ENCODE measurements at places on chromosomes 12 and 14.

DNA sequence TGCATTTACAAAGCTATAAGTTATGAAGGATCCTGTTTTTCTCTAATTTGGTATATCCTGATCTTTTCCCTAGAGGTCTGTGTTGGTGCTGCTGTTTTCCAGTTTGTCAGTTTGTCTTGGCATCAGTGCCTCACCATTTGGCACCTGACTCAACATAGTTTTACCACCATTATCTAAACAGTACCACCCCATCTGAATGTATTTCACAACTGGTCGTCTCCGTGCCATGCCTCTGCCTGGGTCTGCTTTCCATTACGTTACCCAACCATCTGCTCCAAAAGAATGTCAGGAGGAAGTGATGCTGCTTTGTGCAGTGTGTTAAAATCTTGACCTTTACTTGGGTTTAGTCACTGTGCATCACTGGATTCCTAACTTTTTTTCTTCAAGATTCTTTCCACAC is 129.3 kb upstream of the RASSF8 start:
- no peak for DNase-seq

DNA sequence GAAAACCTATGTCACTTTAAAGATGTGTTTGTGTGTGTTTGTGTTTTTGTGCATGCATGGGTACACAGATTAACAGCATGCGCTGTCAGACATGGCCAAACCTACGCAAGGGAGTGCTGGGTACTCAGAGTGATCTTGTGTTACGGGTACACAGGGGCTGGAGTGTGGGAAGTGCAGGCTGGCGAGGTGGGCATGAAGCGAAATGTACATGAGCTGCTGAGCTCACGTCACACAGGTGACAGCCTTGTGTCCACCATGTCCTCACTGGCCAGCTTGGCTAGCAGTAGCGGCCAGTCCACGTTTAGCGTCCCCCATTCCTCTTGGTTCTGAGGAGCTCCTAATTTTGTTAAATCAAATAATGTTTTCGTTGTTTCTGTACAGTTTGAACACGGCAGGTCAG is 979.7 kb upstream of the TMEM132C start:
- DNase-seq, result no peak

- DNase-seq, result peak; percentile 84
Measured at GRCh38 chr14:68862954-68863594, 70.2 kb upstream of the ZFP36L1 start.

GRCh38 chr14:64235652-64236640 is 58.2 kb downstream of the ESR2 start:
- no peak for DNase-seq

GRCh38 chr12:31874961-31875608 is 84.1 kb upstream of the RESF1 start:
- DNase-seq, result peak; percentile 73

DNA sequence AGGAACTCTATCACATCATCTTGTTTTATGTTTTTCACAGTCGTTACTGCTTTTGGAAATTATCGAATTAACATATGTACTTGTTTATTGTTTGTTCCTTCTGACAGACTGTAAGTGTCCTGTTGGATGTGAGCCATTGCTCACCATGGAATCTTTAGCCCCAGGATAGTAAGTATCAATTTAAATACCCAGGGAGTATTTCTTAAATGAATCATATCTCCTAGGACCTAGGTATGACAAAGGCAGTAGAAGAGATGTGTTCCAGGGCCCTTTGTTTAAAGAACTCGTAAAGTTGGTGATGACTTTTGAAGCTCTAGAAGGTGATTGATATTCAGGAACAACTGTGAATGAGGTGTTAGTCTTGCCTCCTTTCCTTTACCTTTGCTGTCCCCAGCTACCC is 30.3 kb upstream of the STRAP start:
- DNase-seq, result no peak

GRCh38 chr12:107580750-107581618 is 104.6 kb upstream of the PWP1 start:
- no peak for DNase-seq

DNA sequence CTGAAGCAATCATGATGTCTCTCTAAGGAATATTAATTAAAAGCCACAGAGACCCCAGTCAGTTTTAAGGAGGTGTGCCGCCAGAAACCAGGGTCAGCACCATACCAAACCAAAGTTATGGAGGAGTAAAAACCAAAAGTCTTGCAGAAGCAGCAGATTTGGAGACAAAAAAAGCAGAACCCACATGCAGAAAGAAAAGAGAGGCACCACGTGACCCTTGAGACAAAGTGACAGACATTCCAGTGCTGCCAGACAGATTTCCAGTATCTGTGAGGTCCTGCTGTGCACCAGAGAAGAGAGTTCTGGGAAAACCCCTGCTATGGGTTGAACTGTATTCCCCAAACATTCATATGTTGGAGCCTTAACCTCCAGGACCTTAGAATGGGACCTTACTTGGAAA is 59.7 kb downstream of the CAPZA3 start:
- DNase-seq, result no peak

DNA sequence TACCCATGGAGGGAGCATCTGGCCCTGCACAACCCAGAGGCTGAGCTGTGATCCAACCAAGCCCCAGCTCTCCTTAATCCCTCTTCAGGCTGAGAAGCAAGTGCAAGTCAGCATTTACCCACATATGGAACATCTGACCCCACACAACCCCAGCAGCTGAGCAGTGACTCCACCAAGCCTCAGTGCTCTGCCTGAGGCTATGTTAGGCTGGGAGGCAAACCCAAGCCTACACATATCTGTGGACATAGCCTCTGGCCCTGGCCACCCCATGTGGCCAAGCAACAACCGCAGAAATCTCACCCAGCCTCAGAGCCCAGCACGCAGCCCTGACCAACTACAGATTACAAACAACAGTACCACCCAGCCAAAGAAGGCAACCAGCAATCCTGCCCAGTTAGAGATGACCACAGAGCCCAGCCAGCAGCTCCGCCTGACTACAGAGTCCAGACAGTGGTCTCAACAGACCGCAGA is 142.8 kb downstream of the NUAK1 start:
- no peak for DNase-seq

GRCh38 chr12:77023501-77023900 is 41.9 kb downstream of the E2F7 start:
- DNase-seq, result no peak

DNA sequence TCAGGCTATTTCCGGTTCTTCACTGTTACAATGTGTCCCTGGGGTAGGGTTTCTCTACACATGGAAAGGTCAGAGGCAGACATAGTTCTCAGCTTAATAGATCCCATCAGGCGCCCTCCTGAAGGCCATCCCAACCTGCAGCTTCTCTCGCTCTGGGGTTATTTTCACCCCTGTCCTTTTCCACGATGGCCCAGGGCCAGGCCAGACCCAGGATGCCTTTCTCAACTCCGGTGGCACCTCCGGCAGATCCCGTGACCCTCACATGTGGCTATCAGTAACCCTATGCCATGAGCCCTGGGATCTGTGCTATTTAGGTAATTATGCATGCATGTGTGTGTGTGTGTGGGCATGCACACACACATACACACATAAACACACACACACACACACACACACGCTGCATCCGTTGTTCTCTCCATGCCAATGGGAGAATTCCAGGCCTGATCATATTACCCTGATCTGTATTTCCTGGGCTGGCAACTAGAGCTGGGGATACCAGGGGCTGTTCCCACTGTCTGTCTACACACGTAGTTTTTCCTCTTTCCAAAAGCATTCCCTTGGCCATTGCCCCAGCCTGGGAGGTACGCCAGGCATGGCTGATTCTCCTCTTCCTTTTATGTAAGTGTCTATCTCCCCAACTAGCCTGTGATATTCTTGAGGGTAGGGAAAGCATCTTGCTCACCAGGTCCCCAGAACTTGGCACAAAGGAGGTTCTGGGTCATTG is 51.2 kb upstream of the NOS1 start:
- no peak for DNase-seq

DNA sequence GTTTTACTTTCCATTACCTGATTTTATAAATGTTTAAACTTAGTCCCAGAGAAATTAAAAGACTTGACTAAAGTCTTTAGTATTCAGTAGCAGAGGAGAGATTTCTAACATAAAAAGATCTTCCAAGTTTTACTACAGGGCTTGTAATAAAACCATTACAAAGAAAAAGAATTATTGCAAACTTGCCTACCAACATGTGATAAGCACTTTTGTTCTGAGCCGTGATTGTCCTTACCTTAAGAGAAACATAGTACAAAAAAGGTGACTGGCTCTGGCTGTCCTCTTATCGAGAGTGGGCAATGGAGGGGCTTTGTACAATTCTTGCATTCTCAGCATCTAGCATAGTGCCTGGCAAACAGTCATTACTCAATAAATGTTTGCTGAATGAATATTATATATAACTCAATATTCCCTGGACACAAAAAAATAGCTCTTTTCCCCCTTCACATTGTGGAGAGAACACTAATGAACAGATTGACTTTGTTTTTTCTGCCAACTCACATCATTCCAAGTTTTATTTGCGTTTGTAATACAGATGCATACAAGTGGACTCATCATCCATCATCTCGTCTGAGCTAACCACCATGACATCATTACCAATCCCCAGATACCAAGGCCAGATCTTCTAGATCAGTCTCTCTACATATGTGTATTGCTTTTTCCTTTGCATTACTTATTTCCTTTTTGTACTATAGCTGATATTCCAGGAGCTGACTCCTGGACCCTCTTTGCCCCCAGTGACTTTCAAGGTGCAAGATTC is 192.8 kb upstream of the EEA1 start:
- DNase-seq, result no peak

DNA sequence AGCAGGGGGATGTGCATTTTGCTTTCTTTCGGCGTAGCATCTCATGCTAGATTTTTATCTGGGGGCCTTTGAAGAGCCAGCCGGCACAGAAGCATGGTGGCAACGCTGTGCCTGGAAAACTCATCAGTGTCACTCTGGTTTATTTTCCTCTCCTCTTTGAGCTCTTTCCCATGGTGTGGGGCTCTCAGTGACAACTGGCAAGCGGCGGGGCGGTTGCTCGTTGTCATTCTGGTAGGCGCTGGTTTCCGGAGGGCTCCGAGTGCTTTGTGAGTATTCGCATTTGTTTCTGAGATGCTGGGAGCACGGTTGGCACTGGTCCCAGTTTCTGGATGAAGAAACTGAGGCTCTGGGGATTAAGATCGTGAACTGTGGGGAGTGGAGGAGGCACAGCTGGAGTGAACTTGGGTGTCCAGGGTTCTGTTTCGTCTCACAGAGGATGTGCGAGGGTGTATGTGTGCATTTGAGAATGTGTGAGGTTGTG is 23.3 kb downstream of the TPCN1 start:
- no peak for DNase-seq

DNA sequence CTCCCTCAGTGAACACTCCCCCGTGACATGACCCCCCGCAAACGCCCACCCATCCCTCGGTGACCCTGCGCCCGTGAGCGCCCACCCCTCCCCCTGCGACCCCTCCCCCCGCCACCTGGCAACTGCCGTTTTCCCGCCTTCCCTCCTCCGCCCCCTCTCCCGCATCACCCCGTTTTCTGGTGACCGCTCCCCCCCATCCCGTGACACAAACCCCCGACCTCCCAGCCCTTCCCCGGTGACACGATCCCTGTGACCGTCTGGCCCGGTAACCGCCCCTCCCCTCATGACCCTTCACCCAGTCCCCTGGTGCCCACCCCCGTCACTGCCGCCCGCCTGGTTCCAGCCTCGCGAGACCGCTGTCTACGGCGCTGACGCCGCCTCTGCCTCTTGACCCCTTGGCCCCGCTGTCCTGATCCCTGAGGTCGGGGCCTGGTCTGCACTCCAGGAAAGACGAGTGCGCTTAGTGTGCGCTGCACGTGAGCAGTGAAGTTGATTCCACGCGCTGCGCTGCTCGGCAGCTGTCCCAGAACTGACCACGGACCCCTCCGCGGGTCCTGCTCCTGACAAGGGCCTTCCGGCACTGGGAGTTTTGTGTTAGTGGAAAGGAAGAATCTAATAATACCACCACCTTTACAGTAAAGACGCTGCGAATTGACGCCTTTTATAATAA is 59.4 kb downstream of the DDX51 start:
- DNase-seq, result peak; percentile 76

DNA sequence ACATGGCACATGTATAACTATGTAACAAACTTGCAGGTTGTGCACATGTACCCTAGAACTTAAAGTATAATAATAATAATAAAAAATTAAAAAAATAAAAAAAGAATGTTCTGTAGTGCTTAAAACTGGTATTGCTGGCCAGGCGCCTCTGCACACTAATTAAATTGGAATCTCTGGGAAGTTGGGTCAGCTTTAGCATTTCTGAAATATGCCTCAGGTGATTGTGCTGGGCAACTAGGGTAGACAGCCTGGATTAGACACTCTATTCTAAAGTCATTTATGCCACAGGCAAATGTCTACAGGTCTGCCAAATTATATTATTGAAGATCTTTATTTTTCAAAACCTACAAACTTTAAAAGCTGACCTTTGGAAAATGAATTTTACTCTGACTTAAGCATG is 55.3 kb downstream of the PPM1H start:
- no peak for DNase-seq

GRCh38 chr14:103563226-103563620 is 463 bp downstream of the COA8 start:
- no peak for DNase-seq

GRCh38 chr14:23438101-23438971 is 2.9 kb upstream of the MYH7 start:
- DNase-seq, result no peak

- no peak for DNase-seq
Measured at GRCh38 chr12:100225491-100225890, 24.9 kb downstream of the ACTR6 start.

Data from stimulated activated CD8-positive, alpha-beta memory T cell treated with anti-CD3 and anti-CD28 coated beads, Interleukin-4, amount 100 ng/mL, for 48 hours (primary cell).